T-helper 17 cell (primary cell): ENCODE measurements at places on chromosomes 5 and 9.

- no peak for DNase-seq
Measured at GRCh38 chr5:148708854-148709253, 54.5 kb upstream of the HTR4 start.

- DNase-seq = no peak
Measured at GRCh38 chr5:19950897-19951296, 37.1 kb downstream of the CDH18 start.

DNA sequence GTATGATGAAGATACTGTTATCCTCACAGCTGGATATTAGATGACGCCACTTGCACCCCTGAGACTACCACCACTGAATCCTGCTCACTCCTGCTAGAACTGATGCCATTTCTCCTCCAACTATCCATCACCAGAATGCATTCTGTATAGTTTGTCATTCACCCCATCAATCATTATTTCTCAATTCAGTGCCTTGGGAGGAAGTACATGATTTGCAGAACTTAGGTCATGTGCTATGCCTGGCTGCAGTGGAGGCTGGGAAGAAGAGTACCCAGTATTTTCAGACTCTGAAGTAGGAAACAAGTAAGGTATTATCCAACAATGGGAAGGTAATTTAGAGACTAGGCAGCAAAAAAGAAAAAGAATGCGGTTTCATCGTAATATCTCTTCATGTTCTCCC lies 26.2 kb upstream of the HSD17B4 start:
- no peak for DNase-seq

GRCh38 chr9:123487944-123488548 lies 132.0 kb downstream of the CRB2 start:
- no peak for DNase-seq

DNA sequence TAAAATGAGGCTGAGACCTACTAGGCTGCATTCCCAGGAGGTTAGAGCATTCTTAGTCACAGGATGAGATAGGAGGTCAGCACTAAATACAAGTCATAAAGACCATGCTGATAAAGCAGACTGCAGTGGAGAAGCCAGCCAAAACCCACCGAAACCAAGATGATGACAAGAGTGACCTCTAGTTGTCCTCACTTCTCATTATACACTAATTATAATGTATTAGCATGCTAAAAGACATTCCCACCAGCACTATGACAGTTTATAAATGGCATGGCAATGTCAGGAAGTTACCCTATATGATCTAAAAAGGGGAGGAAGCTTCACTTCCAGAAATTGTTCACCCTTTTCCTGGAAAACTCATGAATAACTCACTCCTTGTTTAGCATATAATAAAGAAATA lies 88.6 kb downstream of the PLPPR1 start:
- DNase-seq = no peak

DNA sequence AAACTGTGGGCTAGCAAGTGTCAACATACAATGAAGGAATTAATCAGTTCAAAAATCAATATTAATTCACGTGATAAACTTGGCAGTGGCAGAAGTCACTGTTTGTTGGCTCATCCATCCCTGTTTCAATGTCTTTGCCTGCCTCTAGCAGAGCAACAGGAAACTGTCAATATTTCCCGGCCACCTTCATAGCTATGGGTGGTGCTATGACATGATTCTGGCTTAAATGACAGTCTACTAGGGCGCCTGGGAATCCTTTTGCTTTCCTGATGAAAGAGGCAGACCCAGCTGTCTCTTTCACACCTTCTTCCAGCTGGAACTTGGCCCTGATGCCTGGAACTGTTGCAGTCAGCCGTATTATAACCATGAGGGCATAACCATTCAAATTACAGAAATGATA lies 72.1 kb upstream of the DNAH5 start:
- DNase-seq = no peak

DNA sequence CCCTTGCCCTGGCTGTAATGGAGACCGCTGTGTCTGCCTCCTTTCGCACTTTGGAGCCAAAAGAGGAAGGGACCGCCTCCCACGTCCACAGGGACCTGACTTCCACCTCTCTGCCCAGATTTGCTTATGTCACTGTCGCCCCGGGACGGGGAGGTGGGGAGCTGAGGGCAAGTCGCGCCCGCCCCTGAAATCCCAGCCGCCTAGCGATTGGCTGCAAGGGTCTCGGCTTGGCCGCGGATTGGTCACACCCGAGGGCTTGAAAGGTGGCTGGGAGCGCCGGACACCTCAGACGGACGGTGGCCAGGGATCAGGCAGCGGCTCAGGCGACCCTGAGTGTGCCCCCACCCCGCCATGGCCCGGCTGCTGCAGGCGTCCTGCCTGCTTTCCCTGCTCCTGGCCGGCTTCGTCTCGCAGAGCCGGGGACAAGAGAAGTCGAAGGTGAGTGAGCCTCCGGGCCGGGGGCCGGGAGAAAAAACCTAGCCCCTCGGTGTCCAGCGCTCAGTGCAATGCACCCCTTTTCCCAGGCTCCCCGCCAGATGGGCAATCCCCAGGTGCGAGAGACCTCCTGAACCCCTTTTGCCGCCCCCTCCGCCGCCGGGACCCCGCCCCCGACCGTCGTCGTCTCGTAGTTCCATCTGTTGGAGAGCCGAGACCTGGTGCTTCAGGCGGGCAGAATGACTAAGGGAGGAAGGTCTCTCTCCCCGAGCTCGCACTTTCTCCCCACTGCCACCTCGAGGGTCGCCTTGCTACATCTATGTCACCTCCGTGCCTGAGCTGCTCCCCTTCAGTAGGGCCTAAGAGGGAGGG lies at the start of gene GPX3:
TSS of gene GPX3 (plus strand) at position 288 of the 807 bp plus-strand sequence. CDS start at position 352, 64 bp downstream.
- no peak for DNase-seq

DNA sequence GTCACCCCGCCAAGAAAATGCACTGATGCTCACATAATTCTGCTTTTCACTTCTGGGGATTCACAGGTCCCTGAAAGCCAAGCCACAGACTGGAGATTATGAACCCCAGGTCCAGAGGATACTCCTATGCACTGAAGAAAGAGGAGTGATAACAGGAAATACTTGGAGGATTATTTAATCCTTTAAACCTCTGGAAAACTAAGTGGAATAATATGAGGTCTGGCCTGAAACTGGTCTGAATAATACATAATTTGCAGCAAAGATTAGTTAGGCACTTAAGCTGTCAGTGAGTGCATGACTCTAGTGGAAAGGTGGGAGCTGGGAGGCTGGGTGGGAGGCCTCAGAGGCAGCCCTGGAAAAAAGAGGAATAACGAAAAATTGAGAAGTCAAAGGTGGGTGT lies 45.7 kb downstream of the MARCHF3 start:
- no peak for DNase-seq

GRCh38 chr9:33017283-33018041 lies 7.6 kb upstream of the DNAJA1 start:
- no peak for DNase-seq

DNA sequence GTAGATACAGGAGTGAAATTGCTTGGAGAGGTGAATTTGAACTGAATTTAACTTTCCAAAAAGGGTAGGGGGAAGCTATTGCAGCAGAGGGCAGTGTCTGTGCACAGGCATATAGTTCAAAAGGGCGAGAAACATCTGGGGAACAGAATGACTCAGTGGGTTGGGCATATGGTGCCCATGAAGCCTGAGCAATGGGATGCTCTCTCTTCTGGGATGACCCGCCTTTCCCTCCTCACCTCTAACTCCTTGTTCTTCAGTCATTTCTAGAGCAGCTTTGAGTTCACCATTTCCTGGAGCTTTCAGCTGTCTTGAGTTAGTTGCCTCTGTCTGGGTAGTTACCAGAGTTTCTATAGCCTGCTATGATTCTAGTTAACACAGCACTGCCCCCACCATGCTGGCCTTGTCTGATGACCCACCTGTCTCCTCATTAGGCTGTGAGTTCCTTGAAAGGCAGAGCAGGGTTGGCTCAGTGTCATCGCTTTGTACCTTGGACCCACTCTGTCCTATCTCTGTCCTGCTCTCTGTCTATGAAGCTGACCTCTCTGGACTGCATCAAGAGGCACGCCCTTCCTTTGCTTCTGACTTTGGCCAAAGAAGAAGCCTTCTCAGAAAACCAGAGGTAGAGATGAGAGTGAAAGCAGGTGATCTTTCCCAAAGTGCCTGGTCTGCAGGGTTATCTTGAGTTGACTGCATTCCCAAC lies 299.6 kb upstream of the KLF4 start:
- no peak for DNase-seq

- no peak for DNase-seq
Measured at GRCh38 chr9:131036071-131036470, 27.1 kb downstream of the LAMC3 start.

GRCh38 chr5:172133359-172134029 lies 54.5 kb downstream of the STK10 start:
- DNase-seq = no peak

- no peak for DNase-seq
Measured at GRCh38 chr5:16992444-16992843, 56.4 kb upstream of the MYO10 start.

- DNase-seq = no peak
Measured at GRCh38 chr5:57576317-57576716, 93.7 kb upstream of the ACTBL2 start.

GRCh38 chr5:55904152-55904551 lies 53.0 kb downstream of the IL31RA start:
- DNase-seq = no peak

DNA sequence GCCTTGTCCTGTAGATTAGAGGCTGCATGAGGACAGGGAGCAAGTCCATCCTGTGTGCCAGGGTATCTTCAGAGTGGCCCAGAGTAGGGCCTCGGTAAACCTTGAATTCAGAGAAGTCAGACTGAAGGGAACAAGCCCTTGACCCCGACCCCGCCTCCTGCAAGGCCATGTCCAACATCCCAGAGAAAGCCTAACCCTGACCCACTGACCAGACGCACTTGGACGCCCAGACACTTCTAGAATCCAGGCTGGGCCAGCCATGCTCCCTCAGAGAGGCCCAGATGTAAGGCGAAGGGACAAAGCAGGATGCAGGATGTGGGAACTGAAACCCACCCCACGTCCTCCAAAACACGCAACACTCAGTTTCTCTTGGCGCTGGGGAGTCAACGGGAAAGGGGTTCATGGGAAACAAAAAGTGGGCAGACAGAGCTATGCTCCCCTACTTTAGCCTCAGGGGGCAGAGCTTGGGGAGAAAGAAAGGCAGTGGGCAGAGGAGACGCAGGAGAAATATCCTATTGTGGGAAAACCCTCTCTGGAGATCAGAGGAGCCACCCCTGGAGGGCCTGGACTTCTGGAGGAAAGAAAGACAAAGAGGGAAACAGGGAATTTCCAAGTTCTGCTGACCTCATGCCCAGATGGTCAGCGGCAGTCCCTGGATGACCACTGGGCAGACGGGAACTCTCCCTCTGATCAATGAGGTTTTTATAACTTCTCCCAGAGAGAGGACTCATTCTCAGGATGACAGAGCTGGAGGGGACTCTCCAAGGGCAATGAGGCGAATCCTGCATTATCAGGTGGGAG lies 13.0 kb downstream of the TNIP1 start:
- no peak for DNase-seq

- no peak for DNase-seq
Measured at GRCh38 chr9:90966031-90966290, 164.3 kb downstream of the SYK start.

- DNase-seq = no peak
Measured at GRCh38 chr9:3124001-3124400, 280.1 kb upstream of the PUM3 start.

DNA sequence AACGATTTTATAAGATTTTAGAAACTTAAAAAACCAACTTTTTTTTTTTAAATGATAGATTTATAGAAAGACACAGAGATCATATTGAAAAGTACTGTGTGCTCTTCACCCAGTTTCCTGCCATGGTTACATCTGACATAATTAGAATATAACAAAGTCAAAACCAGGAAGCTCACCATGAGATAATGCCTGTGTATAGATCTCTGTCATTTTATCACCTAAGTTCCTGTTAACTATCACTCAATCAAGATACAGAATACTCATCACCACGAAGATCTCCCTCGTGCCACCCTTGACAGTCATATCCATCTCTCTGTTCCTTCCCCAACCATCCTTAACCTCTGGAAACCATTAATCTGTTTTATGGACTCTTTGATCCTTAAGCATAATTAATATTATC lies 39.1 kb downstream of the POC5 start:
- DNase-seq = no peak

DNA sequence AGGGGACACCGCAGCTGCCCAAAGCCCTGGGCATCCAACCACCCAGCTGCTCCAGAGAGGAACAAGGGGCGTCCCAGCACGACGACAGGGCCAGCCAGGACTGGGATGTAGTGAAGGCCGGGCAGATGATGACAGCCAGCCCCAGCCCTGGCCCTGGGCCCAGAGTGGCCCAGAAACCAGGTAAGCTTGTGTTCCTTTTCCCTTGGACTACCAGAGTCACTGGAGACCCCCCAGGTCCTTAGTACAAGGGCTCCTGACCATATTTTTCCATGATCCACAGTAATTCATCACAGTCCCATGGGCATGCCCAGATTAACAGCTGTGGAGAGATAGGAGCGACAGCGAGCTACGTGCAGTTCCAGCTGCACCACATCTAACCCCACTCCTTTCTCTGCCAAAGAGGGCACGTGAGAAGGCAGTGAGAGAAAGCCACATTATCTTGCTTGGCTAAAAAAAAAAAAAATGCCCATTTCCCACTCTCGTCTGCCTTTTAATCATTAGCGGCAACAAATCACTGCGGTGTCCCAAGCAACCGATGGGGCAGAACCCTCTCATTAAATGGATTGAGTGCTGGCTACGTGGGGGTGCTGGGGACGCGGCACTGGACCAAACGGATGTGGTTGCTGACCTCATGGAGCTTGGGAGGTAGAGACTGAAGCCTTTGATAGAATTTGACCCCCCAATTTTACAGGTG lies 21.7 kb upstream of the SYNPO start:
- no peak for DNase-seq

DNA sequence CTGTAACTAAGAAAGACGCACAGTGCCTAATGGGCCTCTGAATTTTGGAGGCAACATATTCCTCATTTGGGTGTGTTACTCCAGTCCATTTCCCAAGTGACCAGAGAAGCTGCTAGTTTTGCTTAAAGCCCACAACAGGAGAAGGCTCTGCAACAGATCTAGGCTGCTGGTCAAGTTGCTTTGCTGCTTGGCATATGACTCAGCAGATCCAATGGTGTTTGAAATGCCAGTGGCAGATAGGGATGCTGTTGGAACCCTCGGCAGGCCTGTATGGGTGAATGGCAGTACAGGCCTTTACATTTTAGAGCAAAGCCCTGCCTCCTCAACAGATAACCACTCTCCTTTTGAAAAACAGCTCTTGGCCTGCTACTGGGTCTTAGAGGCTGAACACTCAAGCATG lies 36.2 kb upstream of the ROR2 start:
- DNase-seq = no peak

- no peak for DNase-seq
Measured at GRCh38 chr5:40356248-40356647, 323.5 kb upstream of the PTGER4 start.

GRCh38 chr5:1443171-1443570 lies 2.1 kb downstream of the SLC6A3 start:
- no peak for DNase-seq

- DNase-seq = no peak
Measured at GRCh38 chr5:53613536-53613935, 53.1 kb downstream of the NDUFS4 start.

GRCh38 chr5:43038496-43038989 lies 1.6 kb downstream of the ANXA2R start:
- DNase-seq = no peak

GRCh38 chr9:99137225-99137624 lies 32.3 kb downstream of the TGFBR1 start:
- DNase-seq = no peak
